GM12865 (cell line): ENCODE measurements at places on chromosomes 1 and 21.

- DNase-seq: no peak
These were observed 726 bp downstream of the TACSTD2 start for GRCh38 chr1:58576325-58576726.

DNA sequence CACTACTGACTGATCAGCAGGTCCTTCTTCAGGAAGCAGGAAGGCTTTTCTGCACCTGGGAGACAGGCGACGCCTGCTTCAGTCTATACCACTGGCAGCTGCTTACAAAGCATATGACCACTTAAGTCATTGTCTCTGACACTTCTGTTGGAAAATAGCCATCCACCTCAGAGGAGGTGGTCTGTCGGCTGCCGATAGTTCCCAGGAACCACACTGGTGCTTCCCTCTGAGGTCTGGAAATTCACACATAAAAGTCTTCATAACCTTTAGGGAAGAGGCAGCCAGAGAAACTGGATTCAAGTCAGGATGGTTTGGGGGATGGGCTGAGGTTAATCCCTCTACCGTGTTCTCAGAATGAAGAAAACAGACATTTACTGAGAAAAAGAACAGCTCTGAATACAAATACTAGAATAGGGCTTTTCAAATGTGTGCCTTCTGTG, 15.6 kb upstream of the SRP9 start:
- DNase-seq: no peak

- peak; percentile 62 for DNase-seq
These were observed 136.2 kb upstream of the DUSP10 start for GRCh38 chr1:221878134-221878533.

DNA sequence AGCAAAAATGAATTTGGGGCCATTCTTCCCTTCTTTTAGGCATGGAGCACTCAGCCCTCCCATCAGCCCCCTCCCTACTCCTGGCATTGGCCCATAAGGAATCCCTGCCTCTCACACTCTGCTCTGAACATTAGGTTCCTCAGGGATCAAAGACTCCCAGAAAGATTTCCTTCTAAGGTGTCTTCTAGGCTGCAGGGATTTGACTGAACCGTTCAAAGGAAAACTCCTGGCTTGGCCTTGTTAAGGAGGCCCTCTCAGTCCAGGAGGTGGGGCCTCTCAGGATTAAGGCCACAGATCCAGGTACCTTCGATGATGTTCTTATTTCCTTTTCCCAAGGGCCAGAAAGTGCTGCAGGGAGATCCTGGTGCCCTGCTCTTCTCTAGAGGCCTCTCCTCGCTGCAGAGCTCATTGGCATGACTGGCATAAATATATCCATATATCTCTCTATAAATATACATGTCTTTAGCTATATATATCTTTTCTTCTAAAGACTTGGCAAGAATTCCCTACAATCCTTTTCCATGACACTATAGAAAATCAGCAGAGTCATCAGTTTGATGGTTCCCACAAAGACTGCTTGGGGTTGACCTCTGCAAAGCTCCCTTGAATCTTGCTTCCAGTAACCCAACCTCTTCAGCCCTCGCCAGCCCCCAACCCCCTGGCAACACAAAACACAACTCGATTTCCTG, 59.1 kb downstream of the PLXNA2 start:
- no peak for DNase-seq

DNA sequence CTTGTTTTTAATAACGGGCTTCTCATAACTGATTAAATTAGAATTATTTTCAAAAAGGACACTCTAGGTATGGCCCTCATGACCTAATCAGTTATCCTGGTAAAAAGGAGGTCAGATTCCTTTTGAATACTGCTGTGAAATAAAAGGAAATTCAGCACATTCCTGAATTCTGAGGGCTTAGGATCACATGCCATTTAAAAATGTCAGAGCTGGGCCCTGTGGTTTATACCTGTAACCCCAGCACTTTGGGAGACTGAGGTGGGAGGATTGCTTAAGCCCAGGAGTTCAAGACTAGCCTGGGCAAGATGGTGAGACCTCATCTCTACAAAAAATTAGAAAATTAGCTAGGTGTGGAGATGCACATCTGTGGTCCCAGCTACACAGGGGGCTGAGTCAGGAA, 18.0 kb upstream of the RABGGTB start:
- no peak for DNase-seq

- peak; percentile 75 for DNase-seq
These were observed 6.0 kb upstream of the UBL4B start for GRCh38 chr1:110106013-110106941.

- no peak for DNase-seq
These were observed 49.6 kb downstream of the MTR start for GRCh38 chr1:236844499-236845271.

DNA sequence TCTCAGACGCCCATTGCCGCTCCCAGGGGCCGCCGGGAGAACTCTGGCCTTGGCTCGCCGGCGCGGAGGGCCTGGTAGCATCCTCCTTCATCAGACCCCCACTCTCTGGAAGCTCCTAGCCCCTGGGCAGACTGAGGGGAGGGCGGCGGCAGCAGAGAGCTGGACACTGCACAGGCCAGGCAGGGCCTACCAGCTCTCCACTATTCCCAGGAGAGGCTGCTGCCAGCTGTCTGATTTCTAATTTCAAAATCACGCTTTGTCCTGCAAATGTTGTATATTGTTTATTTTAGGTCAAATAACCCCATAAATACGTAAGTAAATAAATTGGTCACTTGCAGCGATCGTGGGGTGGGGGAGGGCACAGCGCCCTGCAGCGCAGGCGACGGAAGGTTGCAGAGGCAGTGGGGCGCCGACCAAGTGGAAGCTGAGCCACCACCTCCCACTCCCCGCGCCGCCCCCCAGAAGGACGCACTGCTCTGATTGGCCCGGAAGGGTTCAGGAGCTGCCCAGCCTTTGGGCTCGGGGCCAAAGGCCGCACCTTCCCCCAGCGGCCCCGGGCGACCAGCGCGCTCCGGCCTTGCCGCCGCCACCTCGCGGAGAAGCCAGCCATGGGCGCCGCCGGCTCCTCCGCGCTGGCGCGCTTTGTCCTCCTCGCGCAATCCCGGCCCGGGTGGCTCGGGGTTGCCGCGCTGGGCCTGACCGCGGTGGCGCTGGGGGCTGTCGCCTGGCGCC, at the start of gene MTARC1:
TSS of gene MTARC1 (plus strand) at position 577 of the 732 bp plus-strand sequence. CDS start at position 609, 32 bp downstream.
- peak; percentile 22 for DNase-seq

DNA sequence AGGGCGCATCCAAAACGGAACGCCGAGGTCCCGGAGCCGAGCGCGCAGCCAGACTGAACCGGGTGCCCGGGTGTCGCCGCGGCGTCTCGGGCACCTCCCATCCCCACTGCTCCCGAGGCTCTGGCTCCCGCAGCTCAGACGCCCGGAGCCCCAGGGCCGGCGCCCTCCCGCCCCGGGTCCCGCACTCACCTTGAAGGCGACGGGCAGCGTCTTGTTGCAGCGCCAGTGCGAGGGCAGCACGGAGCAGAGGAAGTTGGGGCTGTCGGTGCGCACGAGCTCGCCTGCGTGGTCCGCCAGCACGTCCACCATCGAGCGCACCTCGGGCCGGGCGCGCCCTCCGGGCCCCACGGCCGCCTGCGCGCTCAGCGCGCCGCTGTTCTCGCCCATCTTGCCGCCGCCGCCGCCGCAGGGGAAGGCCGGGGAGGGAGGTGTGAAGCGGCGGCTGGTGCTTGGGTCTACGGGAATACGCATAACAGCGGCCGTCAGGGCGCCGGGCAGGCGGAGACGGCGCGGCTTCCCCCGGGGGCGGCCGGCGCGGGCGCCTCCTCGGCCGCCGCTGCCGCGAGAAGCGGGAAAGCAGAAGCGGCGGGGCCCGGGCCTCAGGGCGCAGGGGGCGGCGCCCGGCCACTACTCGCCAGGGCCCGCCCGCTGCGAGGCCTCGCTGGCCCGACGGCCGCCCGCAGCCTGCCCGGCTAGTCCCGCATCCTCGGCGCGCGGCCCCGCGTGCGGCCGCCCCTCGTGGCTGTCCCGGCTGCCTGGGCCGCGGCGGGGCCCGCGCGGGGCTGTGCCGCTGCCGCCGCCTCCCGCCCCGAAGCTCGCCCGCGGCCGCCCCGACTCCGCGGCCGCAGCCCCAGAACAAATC, 447 bp downstream of the RUNX3 start:
- peak; percentile 68 for DNase-seq

DNA sequence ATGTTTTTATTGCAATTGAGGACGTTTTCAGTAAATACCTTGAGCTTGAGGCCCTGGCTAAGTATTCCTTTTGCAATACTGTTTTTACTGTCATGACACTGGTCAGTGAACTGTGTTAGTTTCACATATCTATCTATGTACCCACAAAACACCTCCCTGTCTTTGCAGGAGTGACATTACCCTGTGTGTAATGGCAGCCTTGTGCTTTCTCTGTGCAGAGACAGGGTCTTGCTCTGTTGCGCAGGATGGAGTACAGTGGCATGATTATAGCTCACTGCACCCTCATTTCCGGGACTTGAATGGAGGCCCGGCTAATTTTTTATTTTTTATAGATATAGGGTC, 8.9 kb downstream of the YBX1 start:
- peak; percentile 50 for DNase-seq

DNA sequence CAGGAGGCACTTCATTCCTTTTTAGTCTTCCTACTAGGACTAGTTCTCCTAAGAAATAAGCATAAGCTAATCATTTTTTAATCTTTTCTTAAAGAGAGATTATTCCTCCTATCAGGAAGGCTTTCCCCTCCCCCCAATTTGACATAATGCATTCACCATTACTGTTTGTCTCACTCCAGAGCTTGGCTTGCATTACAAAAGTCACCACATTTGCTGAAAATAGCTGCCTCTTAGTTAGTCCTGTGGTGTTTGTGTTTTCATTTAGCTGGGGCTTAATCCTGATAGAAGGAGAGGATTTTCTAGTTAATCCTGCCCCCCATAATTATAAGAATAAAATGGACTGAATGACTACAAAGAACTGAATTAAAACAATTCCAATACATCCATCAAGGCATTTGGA, 307.1 kb upstream of the RRP15 start:
- DNase-seq: no peak

DNA sequence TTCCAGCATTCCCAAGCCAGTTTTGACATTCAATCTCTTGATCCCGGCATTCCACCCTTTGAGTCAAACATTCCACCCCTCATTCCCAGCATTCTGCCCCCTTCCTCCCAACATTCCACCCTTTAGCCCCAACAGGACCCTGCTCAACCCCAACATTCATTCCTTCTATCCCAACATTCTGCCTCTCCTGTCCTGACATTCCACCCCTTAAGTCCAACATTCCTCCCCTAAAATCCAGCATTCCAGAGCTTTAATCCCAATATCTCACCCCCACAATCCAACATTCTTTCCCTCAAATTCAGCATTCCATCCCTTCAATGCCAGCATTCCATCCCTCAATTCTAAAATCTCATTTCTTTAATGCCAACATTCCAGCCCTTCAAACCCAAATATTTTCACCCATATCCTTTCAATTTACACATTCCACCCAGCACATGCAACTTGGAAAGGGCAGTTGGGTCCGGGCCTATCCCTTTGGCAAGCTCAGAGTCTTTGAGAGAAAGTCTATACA, 22.9 kb downstream of the DDX20 start:
- no peak for DNase-seq

DNA sequence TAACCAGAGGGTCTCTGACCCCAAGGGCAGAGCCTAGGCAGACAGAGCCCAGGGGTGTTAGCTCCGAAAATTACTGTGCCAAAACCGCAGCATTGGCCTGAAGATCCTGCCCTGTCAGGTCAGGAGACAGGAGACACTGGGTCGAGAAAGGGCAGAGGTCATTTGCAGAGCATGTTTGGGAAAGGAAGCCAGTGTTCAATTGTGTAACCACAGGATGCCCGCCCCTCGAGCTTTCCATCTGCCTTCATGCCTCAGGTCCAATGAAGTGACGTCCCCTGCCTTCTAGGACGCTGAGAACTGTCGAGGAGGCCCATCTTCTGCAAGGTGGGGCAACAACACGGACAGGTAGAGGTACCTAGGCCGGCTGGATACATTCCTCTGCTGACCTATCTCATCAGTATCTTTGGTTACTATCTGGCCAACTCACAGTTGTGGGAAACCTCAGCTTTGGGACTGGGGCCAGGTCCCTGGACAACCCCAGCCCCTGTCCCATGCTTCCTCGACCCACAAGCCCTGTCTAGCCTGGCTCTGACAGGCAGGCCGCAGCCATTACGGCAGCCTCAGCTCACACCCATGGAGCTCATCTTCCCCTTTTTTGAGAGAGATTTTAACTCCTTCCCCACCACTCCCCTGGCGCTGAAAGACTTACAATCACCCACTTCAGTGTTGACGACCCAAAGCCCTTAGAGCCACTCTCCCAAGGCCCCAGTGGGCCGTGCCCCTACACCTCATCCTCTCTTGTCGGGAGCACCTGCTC, 1.3 kb downstream of the ARL8A start:
- peak; percentile 36 for DNase-seq

GRCh38 chr1:150548632-150549495, at the start of gene ADAMTSL4:
Gene ADAMTSL4, plus strand, starts transcription at chr1:150549408. Its CDS starts 2,881 bp downstream, at chr1:150552289.
- DNase-seq: peak; percentile 66

GRCh38 chr1:208604295-208604694, 360.1 kb upstream of the PLXNA2 start:
- DNase-seq: peak; percentile 78

GRCh38 chr1:101002551-101002950, 23.0 kb downstream of the DPH5 start:
- peak; percentile 27 for DNase-seq

GRCh38 chr1:240234485-240235210, 143.0 kb downstream of the FMN2 start:
- no peak for DNase-seq

DNA sequence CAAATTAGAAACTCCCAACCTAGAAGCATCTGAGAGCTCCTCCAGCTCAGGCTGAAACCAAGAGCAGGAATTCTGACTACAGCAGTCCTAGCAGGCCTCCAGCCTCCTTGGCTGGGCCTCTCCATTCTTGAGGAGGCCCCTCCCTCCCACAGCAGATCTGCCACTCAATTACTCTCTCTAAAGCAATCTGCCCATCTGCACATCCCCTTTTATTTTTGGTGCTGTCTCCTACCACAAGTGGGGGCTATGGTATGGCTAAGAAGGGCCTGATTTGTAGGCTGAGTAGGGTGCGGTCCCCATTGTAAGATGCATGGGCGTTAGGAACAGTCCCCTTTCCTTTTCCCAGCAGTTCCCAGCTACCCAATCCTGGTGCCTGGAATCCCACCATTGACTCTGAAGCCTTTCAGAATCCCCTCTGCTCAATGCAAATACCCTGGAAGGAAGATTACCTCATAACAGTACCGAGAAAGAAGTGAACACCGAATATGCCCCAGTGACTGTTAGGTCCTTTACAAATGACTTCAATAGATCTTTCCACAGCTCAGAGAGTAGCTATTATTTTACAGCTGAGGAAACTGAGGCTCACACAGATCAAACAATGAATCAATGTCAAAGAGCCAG, 11.6 kb upstream of the TTC39A start:
- peak; percentile 58 for DNase-seq

- no peak for DNase-seq
These were observed 511 bp upstream of the SNX27 start for GRCh38 chr1:151611288-151611790.
